Activated CD4-positive, CD25-positive, alpha-beta regulatory T cell (primary cell): ENCODE measurements at places on chromosomes 5 and 9.

DNA sequence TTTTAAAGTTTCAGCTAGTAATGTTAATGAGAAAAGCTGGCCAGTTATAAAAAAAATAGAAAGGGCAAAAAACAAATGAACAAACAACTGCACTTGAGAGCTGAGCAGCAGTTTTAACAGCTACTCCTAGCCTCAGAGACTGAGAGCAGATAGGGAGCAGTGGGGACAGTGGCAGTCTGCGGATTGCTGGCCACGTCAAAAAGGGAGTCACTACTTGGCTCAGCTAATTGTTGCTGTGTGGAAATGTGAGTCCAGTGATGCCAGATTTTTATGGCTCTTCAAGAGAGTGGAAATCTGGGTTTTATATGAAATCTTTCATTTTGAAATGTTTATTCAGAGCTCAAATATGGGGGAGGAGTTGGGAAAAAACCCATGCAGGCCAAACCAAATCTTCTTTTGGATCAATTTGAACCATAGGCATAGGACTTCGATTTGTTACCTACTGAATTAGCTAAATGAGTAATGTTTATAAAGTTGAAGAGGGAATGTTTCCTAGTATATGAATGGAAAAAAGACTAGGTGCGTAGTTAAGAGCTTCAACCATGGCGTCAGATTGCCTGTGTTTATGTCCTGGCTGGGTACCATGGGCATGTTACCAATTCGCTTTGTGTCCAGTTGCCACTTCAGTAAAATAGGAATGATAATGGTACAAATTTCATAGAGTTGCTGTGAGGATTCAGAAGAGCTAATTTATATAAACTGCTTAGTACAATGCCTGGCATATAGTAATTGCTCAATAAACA is 102.1 kb downstream of the PAM start:
- no peak for DNase-seq

- no peak for DNase-seq
Measured at GRCh38 chr5:98795243-98795642, 21.8 kb downstream of the RGMB start.

GRCh38 chr5:132473019-132473531 is 17.5 kb downstream of the IRF1 start:
- peak; percentile 53 for DNase-seq

DNA sequence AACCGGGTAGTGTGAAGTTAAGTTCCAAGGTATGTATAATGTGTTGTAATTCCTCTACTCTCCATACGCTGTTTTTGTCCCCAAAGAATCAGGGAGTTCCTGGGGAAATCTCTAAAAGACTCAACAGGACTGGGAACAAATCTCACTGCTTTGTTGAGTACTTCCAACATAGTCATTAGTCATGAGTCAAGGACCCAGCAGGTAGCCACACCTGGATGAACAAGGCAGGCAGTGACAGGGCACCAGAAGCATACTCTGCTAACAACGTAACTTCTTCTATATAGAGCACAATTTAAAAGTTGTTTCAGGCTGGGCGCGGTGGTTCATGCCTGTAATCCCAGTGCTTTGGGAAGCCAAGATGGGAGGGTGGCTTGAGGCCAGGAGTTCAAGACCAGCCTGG is 126.8 kb downstream of the SLC1A3 start:
- no peak for DNase-seq

DNA sequence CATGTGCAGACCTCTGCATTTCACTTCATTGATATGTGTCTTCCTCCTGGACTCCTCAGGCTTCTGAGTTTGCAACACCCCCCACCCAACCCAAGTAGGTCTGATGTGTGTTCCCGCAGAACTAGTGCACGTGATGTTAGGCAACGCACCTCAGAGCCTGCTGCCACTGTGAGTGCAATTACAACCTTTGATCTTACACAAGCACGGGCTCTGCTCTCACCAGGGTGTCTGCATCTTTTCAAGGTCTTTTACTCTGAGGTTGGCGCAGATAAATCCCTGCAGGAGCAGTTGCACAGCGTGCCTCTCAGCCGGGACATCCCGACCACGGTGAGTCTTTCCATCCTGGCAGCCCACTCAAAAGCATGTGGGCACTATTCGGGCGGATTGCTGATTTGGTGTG is 80.1 kb downstream of the EGFLAM start:
- DNase-seq, result no peak

GRCh38 chr9:130991778-130992681 is 16.9 kb upstream of the LAMC3 start:
- no peak for DNase-seq

DNA sequence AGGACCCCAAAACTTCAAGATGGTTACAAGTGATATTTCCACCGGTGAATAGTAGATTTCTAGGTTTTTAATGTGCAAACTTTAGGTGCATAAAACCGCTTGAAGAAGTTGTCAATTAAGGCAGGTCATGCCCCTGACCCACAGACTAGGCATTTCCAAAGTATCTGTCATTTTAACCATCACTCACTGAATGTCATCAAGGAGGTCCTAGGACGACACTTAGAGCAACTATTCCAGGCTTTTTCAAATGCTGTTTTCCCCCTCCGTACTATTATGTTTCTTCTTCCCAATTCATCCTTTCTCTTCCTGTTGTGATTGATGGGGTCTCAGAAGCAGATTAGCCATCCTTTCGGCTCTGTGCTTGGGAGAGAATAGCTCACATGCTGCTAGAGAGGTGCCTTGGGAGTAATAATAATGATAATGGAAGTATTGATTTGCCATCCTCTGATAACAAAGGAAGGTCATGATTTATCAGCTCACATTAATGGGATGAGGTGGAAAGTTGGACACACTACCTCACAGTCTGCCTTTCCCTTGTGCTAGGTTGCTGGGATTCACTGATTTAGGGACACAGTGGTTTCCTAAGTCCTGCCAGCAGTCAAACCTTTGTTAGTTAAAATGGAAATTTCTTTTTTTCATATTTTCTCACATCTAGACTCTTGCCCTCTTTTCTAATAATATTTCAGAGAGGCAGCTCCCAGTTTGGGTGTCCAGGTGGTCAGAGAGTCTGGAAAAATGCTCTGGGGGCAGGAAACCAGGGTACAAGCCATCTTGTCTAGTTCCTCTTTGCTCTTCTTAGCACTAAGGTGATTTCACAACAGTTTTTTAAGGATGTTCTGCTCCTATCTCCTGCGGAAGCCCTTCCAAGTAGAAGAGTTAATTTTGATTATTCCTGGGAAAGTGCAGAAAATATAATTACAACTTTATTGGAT is 67.0 kb downstream of the PTTG1 start:
- DNase-seq, result no peak

GRCh38 chr9:109590966-109591365 is 92.9 kb upstream of the PTPN3 start:
- DNase-seq, result no peak

DNA sequence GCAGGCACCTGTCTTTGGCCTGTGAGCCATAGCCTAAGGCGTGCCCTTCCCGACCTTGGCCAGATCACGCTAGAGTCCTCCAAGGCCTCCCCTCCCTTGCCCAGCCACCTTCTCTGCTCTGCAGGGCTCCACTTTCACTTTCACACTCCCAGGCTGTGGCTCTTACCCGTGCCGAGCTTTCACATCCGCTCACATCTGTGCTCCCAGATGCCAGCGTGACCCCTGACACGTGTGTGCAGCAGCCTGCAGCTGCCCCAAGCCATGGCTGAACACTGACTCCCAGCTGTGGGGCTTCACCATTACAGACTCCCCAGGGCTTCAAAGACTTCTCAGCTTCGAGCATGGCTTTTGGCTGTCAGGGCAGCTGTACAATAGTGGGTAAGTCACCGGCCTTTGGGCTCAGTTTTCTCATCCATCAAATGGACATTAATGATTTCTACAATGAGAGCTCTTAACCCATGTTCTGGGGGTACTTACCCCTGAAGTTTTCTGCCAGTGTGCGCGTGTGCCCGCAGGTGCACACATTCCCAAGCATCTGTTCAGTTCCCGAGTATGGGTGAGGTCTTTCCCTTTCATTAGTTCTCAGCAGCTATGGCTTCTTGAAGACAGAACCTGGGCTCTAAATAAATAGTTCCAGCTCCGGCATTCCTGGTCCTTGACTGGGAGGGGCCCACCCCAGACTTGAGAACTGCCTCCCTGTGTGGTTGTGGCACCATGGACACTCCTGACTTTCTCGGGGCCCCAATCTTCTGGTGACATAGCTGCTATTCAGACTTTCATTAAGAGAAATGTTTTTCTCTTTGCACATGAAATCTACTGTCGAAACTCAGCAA is 118.6 kb downstream of the RGS3 start:
- DNase-seq, result peak; percentile 14

DNA sequence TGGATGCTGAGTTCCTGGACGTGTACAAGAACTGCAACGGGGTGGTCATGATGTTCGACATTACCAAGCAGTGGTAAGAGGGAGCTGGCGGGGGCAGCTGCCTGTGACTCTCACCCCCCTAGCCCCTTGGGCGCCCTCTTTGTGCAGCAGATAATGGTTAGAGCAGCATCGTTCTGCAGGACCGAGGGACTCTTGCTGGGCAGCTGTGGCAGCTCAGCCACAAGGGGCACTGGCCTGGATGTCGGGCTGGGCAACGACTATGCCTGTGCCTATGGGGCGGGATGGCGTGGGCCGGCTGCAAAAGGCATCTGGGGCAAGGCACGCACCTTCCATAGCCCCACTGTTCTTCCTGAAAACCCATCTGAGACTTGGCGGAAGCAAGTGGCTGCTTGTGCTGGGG is 12.9 kb upstream of the AJM1 start:
- no peak for DNase-seq

GRCh38 chr5:125181159-125181558 is 434.7 kb upstream of the ZNF608 start:
- no peak for DNase-seq

- DNase-seq, result no peak
Measured at GRCh38 chr9:26260238-26260637, 582.0 kb upstream of the TUSC1 start.

GRCh38 chr5:166428264-166428803 is 1863.1 kb upstream of the WWC1 start:
- no peak for DNase-seq

DNA sequence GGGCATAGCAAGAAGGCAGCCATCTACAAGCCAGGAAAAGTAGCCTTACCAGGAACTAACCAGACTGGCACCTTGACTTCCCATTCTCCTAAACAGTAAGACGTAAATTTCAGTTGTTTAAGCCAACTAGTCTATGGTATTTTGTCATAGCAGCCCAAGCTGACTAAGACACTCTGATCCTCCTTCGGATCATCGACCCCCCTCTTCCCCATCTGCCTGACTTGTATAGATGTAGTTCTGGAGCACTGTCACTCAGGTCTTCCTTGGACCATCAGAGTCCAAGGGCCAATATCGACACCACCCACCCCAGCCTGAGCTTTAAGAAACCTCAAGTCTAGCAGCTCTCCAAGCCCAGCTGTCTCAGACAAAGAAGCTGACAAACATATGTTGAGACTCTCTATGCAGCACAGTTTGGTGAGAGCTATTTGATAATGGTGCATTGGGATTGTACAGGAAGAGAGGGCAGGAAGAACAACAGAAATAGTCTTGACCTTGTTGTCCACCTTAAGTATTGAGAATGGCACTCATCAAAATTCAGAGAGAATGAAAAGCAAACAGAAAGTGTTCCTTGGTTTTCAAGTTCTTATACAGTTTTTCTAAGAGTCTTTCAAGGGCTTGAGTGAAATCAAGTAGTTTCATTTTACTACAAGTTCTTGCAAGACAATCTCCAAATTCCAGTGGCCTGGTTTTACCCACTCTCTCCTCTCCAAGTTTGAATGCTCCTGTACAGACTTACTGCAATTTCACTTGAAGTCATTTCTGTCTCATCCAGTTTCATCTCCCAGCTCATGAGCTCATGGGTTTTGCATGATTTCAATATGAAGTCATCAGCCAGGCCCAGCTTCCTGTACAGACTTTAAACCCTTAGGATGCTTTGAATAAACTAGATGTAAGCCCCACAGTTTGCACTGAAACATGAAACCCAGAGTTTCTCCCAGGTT is 122.3 kb upstream of the RAI14 start:
- DNase-seq, result no peak

DNA sequence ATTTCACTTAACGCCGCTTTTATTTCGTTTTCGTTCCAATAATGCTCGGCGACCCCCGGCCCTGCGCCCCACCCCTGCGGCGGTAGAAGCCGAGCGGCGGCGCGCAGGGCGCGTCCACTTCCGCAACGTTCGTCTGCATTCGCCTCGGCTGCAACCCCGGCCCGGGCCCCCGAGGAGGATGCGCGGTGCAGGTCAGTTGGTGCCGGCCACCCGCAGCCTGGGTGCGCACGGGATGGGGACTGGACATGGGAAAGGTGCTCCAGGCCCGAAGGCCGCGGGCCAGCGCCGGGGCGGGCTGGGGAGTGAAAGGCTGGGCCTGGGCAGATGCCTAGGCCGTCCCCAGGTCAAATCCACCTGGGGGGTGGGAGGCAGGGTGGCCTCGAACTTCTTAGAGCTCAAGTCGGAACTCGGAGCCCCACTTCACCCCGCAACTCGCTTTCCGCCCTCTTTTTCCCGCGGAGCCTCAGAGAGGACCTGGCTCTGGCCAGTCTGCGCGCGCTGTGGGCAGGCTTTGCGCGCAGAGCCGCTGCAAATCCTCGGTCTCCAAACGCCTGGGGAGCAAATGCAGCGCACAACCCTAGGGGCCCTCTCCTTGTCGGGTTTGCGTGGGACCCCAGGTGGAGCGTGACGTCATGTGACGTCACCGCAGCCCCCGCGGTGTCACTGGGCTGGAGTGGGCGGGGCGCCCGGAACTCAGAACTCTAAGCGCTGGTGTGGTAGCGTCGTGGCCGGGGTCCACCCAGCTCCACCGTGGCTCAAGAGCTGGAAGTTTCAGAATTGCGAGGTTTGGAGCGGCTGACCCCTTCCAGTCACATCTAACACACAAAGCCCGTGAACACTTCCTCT is 3.3 kb downstream of the TLX3 start:
- DNase-seq, result no peak

GRCh38 chr9:79003514-79003913 is 568.3 kb upstream of the TLE4 start:
- DNase-seq, result no peak

GRCh38 chr9:108672475-108673190 is 183.2 kb downstream of the ACTL7B start:
- DNase-seq, result no peak

GRCh38 chr9:98811051-98811650 is 3.7 kb downstream of the GALNT12 start:
- no peak for DNase-seq

GRCh38 chr5:35488791-35489190 is 128.9 kb upstream of the SPEF2 start:
- DNase-seq, result no peak

DNA sequence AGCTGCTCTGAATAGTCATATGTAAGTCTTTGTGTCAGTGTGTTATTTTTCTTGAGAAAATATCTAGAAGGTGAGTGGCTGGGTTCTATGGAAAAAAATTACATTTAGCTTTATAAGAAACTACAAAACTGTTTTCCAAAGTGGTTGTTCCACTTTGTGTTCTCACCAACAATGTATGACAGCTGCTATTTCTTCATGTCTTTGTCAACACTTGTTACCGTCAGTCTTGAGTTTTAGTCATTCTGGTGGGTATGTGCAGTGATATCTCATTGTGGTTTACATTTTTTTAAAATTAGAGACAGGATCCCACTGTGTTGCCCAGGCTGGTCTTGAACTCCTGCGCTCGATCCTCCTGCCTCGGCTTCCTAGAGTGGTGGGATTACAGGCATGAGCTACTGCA is 246.4 kb downstream of the PJA2 start:
- DNase-seq, result no peak

- DNase-seq, result no peak
Measured at GRCh38 chr9:132744881-132745755, 74.9 kb downstream of the GTF3C4 start.

- no peak for DNase-seq
Measured at GRCh38 chr5:150355791-150356190, 1.7 kb upstream of the TCOF1 start.

GRCh38 chr5:8829323-8830029 is 716.4 kb downstream of the SEMA5A start:
- DNase-seq, result no peak
